Panc1 (cell line): ENCODE measurements at places on chromosomes 2 and 18. TPM values are rescaled to one million over a fixed set of nuclear protein-coding genes. Genes with fewer than 3 reads are reported as not detected.

The MYOM1 gene
- total RNA-seq = 0.92 TPM

The TUBA3E gene
- total RNA-seq = not detected

DNA sequence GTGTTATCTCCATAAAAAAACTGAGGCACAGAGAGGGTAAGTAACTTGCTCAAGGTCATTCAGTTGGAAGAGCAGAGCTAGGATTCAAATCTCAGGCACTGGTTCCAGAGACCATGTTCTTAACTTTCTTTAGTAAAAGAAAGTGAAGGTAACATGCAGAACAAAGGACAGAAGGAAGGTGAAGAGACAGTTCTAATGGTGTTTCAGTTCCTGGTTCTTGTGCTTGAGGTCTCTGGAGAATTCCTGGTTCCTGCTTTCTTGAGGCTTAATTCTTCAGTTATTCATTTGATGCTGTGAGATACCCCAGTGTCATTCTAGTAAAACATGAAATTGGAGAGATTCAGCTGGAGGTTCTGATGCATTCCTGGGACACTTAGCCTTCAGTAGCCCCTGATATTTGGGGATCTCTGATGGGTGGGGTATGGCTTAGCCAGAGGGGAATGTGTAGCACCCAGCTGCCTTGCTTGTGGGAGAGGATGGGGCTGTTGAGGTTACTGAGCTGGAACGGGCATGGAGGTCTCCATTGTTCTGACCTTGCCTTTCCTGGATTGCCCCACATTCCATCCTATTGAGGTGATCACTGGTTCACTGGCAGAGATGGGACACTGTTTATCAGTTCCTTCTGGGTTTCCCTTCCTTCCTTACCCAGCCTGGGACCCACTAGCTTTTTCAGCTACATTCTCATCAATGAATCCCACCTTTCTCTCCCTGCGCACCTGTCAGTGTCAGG, 46.8 kb downstream of the SEMA4F start:
- peaks cover 5% of the 10 kb centered on the region for H3K27me3 ChIP-seq
- H3K27ac ChIP-seq = no peak overlapping the region
- DNase-seq = no peak
- no peak overlapping the region for H3K4me3 ChIP-seq
- H3K4me1 ChIP-seq = no peaks in the 10 kb centered on the region

DNA sequence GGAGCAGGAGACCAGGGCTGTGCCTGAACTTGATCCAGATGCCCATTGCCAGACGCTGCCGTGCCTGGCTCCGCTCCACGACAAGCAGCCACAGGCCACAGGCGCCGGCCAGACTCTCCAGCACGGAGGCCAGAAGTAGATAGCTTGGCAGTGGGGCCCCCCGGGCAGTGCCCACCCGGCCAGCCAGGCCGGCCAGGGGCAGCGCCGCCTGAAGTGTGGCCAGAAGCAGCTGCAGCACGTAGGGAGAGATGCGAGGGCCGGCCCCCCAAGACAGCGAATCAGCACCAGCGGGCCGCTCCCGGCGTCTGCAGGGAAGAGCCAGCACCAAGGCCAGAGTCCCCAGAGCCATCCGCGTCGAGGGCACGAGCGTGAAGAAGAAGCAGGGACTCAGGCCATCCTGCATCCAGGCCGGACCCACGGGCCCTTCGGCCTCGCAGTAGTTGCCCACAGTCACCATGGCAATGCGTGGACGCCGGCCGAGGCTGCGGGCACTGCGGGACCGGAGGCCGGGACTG, 484 bp downstream of the ABCB6 start:
- no peak for DNase-seq
- 0 out of 2 replicates have a peak, but pooled peaks cover 2% of the 10 kb centered on the region for H3K36me3 ChIP-seq
- H3K27me3 ChIP-seq = no peaks in the 10 kb centered on the region

GRCh38 chr18:53698907-53699306, 525.6 kb downstream of the MBD2 start:
- no peaks in the 10 kb centered on the region for H3K36me3 ChIP-seq
- H3K4me3 ChIP-seq = no peak overlapping the region
- DNase-seq = no peak
- no peaks in the 10 kb centered on the region for H3K27me3 ChIP-seq

- H3K4me3 ChIP-seq = no peak overlapping the region
- no peaks in the 10 kb centered on the region for H3K36me3 ChIP-seq
- H3K27ac ChIP-seq = no peak overlapping the region
- H3K27me3 ChIP-seq = no peaks in the 10 kb centered on the region
- no peaks in the 10 kb centered on the region for H3K4me1 ChIP-seq
Observed at GRCh38 chr18:24831871-24832665, 371.6 kb downstream of the HRH4 start.

DNA sequence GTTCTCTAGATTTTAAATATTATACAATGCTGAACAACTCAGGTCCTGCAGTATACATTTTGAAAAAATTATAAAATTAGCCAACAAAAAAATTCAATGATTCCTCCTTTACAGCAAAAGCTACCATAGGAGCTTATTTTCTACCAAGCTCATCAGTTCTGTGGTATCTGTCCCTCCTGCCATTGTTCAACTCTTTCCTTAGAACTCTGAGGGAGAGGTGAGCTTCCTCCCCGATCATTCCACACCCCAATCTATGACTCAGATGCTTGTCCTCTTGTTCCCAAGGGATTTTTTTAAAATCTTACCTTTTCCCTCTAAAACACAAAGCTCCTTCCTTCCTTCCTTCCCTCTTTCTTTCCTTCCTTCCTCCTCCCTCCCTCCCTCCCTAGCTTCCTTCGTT, 13.5 kb downstream of the DPP4 start:
- H3K36me3 ChIP-seq = no peaks in the 10 kb centered on the region
- H3K4me1 ChIP-seq = no peaks in the 10 kb centered on the region
- no peaks in the 10 kb centered on the region for H3K27me3 ChIP-seq
- no peak overlapping the region for H3K27ac ChIP-seq

DNA sequence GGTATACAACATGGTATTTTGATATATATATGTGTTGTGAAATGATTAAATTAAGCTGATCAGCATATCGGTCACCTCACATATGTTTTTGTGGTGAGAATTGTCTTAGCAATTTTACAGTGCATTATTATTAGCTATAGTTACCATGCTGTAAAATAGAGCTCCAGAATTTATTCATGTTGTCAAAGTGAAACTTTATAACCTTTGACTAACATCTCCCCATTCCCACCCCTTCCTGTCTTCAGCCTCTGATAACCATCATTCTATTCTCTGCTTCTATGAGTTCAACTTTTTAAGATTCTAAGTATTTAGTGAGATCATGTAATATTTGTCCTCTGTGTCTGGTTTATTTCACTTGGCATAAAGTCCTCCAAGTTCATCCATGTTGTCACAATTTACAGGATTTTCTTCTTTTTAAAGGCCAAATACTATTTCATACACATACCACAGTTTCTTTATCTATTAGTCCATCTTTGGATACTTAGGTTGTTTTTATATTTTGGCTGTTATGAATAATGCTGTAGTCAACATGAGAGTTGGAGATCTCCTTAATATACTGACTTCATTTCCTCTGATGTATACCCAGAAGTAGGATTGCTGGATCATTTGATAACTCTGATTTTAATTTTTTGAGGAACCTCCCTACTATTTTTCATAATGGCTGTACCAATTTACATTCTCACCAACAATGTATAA, 30.3 kb downstream of the NCOA1 start:
- H3K4me1 ChIP-seq = no peaks in the 10 kb centered on the region
- DNase-seq = no peak
- H3K27me3 ChIP-seq = no peaks in the 10 kb centered on the region
